ENCODE measurements at places on chromosomes 1 and 21.
A peak's percentile ranks its signal among the peaks of the same experiment; 100 is the strongest.

DNA sequence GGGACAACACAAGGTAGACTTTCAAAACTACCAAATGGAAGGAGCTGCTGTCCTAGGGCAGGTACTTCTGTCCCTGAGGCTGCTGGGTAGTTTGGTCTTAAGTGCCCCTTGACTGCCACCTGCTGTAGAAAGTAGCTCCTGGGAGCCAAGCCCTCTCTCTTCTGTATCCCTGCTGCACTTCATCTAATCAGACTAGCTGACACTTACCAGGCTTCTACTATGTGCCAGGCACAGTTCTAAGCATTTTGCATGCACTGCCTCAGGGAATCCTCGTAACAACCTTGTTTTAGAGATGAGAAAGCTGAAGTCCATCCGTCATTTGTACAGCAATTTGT lies 15.9 kb upstream of the SRSF4 start:
- DNase-seq, result no peak

GRCh38 chr1:63618011-63618410 lies 24.8 kb downstream of the PGM1 start:
- no peak for DNase-seq

DNA sequence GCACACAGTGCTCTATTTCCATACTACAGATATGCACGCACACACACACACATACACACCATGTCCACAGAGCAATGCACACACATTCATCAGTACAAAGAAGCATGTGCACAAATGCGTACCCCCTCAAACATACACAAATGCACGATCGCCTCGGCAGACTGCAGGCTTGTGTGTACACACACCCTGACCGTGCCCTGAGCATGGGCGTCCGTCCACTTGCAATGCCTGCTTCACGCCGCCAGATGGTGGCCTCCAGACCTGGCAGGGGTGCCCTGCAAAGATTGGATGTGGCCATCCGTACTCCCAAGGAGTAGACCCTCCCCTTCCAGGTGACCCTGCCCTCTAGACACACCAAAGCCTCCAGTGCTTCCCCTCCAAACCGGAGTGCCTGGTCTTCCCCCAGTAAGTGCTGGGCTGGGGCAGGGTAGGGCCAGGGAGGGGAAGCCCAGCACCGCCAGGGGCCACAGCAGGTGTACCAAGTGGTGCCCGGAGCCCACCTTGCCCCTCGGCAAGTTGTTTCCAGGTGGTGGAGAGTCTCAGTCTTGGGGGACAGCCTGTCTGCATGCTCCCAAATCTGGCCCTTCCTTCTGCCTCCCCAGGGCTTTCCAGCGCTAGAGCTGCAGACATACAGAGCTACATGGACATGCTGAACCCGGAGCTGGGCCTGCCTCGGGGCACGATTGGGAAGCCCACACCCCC lies 20.6 kb downstream of the ESPN start:
- DNase-seq, result no peak

- DNase-seq, result no peak
These were observed 563.0 kb upstream of the NEGR1 start for GRCh38 chr1:72845381-72845780.

GRCh38 chr1:225572422-225572821 lies 80.5 kb downstream of the ENAH start:
- DNase-seq, result no peak

GRCh38 chr1:199954699-199955098 lies 72.8 kb upstream of the NR5A2 start:
- DNase-seq, result no peak

DNA sequence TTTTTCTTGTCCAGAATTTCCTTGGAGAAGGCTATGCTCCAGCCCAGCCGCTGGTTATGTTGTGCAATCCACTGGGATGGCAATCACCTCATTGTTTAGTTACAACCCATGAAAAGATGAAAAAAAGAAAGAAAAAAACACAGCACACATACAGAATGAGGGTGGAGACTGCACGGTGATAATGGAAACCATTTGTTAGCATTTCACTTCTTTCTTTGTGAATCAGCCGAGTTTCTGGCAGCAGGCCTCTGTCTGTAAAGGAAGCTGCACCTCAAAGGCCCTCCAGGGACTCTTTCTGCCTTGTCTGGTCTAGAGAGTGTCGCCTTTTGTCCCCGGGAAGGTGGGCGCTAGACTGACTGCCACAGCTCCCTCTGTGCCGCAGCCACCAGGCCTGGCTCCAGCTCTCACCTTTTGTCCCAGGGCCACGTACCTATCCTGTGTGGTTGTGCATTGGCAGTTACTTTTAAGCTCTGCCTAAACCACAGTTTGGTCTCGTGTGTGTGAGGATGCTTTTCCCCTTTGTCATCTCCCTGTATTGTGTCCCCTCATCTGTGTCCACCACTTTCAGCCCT lies 35.6 kb downstream of the NGF start:
- peak; percentile 61 for DNase-seq

- no peak for DNase-seq
These were observed 735 bp upstream of the EFNA3 start for GRCh38 chr1:155077758-155078445.

- no peak for DNase-seq
These were observed 96.4 kb downstream of the S1PR1 start for GRCh38 chr1:101333186-101333585.

GRCh38 chr1:226882187-226882586 lies 11.8 kb downstream of the PSEN2 start:
- DNase-seq, result no peak

DNA sequence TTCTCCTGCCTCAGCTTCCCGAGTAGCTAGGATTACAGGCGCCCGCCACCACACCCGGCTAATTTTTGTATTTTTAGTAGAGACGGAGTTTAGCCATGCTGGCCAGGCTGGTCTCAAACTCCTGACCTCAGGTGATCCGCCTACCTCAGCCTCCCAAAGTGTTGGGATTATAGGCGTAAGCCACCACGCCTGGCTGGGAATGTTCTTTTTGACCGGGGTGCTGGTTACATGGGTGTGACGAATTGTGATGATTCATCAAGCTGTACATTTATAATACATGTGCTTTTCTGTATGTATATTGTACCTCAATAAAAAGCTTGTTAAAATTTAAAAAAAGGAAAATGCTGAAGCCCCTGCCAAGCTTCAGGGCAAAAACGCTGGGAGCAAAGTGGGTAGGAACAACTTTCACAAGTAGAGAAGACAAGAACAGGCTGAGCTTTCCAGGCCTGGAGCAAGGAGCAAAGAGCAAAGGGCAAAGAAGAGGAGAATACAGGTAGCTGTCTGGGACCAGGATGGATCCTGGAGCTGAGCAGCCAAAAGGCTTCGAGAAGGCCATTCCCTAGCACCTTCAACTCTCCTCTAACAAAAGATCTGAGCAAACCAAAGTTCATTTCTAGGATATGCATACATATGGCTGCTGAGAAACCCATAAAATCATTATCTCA lies 20.5 kb upstream of the YRDC start:
- no peak for DNase-seq

DNA sequence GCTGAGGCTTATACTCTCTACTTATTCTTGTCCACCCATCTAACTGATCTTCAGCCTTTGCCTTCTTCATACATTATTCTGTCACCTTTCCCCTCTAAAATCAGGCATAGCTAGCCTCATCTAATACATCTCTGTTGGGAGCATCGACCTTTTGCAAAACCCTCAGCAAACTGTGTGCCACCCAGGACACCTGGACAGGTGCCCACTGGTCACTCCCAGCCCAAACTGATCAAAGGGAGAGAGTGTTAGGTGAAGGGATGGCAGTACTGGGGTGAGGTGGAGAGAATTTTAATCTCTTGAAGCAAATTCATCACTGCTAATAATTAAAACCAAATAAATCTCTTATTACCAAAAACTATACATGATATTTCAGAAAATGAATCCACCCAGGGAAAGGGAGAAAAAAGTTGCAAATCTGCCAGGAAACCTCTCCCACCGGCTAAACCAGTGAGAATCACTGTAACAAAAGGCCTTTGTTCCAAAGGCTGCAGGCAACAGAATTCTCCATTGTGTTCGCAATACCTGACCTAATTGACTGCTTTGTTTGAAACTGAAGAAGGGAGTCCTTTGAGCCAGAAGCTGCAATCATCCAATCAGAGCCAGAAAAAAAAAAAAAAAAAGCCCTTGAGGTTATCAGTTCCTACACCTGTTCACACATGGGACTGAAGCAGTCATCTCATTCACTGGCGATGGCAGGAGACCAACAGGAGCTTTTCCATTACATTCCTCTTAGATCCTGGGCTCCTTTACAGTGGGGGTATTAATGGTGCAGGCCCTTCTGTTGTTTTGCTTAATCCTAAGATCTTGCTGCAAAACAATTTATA lies 172.6 kb downstream of the APP start:
- DNase-seq, result no peak

GRCh38 chr1:191052888-191053287 lies 575.2 kb upstream of the BRINP3 start:
- no peak for DNase-seq

DNA sequence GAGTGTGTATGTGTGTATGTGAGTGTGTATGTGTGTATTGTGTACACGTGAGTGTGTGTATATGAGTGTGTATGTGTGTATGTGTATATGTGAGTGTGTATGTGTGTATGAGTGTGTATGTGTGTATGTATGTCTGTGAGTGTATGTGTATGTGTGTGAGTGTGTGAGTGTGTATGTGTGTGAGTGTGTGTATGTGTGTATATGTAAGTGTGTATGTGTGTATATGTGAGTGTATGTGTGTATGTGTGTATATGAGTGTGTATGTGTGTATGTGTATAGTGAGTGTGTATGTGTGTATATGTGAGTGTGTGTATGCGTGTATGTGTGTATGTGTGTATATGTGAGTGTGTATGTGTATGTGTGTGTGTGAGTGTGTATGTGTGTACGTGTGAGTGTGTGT lies 49.2 kb downstream of the GREM2 start:
- no peak for DNase-seq

DNA sequence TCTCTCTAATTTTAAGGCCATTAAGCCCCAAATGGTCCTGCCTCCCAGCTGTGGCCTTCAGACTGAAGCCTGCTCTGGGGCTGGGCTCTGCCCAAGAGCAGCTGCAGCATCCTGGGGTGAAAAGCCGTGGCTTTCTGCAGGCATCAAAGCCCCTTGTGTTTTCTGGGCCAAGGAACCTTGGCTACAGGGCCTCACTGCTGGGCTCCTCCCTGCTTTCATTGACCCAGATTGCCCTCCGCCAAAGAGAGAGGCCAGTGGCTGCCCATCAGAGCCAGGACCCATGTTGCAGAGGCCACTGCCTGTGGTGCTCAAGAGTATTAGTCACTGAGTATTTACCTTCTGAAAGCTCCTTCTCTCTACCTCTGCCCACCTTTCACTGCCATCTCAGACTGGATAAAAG lies 1.6 kb downstream of the ZNF648 start:
- no peak for DNase-seq

DNA sequence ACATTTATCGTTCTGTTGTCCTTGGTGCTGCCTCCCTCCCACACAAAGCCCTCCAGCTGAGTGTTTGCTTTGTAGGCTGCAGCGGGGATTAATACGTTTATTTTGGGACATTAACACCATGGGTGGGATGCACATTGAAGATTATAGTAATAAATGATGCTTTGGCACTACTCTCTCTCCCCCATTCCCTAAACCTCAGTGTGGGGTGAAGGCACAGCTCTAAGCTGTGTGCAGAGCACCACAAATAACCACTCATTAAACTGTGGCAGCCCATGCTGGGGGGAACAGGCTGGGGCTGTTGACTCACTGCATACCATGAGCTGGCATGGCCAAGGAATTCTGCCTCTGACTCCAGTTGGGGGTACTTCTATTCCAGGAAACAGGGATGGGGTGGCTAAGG lies 7.7 kb downstream of the PCP4L1 start:
- DNase-seq, result no peak

DNA sequence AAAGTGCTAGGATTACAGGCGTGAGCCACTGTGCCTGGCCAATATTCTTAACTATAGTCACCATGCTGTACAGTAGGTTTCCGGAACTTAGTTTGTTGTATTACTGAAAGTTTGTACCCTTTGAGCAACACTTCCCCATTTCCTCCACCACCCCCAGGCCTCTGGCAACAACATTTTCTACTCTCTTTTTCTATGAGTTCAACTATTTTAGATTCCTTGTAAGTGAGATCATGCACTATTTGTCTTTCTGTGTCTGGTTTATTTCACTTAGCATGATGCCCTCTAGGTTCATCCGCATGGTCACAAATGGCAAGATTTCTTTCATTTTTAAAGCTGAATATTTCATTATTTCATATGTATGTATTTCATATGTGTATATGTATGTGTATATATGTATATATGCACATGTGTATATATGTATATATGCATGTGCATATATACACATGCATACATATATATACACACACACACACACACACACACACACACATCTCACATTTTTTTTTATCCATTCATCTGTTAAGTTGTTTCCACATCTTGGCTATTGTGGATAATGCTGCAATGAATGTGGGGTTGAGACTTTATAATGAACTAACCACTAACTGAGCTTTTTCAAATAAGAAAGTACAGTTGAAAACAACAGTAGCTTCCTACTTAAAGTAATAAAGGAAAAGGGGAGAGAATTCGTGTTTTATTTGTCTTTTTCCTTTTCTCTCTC lies 256.8 kb upstream of the C1orf105 start:
- DNase-seq, result no peak

GRCh38 chr1:7885513-7886404 lies 32.9 kb upstream of the UTS2 start:
- DNase-seq, result no peak

GRCh38 chr1:162905174-162906158 lies 44.5 kb upstream of the CCDC190 start:
- no peak for DNase-seq

DNA sequence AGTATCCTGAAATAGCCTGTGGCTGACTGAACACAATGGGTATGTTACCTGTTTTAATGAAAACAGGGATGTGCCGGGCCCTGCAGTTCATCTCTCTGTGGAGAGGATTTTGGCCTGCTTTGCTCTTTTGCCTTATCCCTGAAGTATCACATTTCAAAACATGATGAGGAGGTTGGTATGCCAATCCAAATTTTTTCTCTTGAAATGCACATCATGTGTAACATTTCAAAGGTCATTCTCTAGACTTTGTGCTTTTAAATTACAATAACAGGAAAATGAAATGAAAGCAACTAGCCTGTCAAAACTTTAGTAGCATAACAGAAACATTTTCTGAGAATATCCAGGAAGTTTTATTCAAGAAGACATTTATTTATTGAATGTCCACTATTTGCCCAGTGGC lies 118.9 kb downstream of the SLC44A5 start:
- DNase-seq, result no peak

DNA sequence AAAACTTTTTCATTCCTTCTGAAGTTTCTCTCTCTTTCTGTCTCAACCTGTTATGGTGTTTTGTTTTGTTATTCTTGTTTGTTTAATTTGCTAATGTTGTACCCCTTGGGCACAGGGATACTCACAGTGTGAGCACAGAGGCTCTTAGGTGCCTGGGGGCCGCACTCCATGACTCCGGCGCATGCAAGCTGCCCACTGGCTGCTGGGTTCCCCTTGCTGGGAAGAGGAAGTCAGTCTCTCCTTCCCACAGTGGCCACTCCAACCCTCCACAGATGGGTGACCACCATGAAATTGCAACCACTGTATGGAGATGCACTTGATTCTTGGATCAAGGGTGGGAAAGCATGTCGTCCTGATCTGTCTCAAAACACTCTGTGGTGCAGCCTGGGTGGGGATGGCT lies 4.6 kb upstream of the CD1A start:
- DNase-seq, result peak; percentile 49

- peak; percentile 53 for DNase-seq
These were observed 153.3 kb upstream of the SGIP1 start for GRCh38 chr1:66380452-66381212.
